NK-92 treated with Interleukin-12 subunit alpha and Interleukin-12 subunit beta, amount 100 ng/mL, for 24 hours (cell line): ENCODE measurements at places on chromosomes 5 and 9.

- no peak for DNase-seq
Observed at GRCh38 chr5:21834863-21835262, 1018.3 kb downstream of the CDH12 start.

GRCh38 chr5:56620903-56621677 is 194.3 kb upstream of the MAP3K1 start:
- DNase-seq: no peak

DNA sequence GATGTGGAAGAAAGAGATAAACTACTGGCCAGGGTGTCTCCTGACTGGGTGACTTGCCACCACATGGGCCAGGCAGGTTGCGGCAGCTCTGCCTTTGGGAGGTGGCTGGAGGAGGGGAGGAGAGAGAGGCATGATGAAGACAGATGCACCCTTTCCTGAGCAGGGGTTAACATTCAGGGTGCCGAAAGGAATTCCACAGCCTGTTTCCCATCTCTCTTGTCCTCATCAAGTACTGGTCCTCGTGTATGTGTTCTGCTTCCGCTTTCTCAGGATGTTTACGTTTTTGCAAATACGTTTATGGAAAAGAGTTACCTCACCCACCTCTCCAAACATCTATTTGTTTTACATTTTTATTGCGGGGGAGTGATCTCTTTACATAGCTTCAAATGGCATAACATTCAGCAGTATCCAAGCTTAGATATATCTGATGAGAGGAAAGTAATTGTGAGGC is 73.4 kb downstream of the C9orf85 start:
- no peak for DNase-seq

DNA sequence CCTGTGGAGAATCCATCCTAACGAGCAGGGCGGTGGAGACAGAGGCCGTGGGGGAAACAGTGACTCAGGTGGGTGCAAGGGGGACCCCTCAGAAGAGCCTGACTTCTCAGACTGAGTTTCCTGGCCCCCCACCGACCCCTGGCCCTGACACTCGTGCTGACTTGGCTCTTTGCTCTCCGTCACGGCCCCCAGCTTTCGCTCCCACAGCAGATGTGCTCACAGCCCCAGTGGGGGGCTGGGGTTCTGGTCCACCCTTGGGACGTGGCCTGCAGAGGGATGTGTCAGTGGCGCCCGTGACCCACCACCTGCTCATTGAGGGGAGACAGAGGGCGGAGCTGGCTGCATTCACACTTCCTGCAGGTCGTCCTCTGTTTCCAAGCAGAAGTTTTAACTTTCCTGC is 62.9 kb upstream of the IRX4 start:
- no peak for DNase-seq

DNA sequence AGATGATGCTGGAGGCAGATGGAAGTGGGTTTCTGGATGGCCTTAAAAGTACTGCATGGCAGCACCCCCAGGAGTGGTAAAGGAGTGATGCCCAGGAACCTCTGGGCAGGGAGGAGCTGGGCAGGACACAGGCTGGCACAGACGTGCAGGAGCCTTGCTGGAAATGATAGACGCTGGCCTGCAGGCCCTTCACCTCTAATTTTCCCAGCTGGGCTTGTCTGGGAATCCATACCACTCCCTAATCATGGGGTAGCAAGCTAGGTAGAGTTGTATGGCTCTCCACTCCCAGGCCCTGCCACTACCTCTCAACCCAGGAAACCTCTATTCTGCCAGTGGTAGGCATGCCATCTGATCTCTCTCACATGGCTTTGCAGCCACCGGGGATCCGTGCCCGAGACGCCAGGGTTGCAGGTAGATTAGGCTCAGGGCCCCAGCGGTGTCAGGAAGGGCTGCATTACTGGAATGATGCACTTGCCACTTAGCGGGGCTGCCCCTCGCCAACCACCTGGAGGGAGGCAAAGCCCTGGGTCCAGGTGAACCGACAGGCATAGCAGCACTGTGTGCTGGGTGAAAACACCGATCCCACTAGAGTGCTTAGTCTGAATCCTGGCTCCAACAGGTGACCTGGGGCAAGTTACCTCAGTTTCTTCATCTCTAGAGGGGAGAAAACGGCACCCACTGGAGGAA is 79.6 kb upstream of the SLC25A51 start:
- DNase-seq: no peak

GRCh38 chr9:135815830-135816650 is 91.3 kb downstream of the CAMSAP1 start:
- DNase-seq: no peak

DNA sequence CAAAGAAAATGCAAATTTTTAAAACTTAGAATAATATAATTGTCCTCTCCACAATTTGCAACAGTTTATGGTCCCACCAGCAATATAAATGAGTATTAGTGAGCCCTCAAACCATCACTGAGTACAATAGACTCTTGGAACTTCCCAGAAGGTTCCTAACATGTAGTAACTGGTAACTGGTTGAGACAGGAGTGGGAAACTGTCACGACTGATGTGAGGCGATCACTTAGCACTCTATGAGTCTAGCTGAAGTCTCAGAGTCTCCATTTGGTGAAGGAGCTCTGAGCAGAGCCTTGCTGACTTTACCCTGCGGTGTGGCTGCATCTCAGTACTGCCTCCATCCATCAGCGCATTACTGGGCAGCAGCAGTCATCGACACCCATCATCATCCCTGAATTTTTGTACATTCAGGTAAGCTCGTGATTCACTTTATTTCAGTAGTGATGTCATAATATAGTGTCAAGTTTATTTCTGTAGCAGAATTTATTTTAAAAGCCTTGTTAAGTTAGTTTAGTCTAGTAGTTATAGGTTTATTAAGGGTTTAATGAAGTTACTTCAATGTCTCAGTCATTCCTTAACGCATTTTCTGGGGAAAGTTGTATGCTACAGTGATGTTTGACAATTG is 76.6 kb upstream of the ABCA1 start:
- no peak for DNase-seq

GRCh38 chr9:116156621-116157314 is 3.2 kb downstream of the PAPPA start:
- no peak for DNase-seq

DNA sequence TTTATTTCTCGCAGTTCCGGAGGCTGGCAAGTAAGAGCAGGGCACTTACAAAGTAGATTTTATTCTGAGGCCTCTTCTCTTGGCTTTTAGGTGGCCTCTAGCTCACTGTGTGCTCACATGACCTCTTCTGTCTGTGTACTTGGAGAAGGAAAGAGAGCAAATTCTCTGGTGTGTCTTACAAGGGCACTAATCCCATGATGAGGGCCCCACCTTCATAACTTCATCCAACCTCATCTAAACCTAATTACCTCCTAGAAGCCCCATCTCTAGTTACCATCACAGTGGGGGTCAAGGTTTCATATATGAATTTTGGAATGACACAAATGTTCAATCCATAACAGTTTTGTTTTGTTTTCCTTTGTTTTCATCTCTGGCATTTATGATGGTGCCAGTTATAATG is 376.1 kb downstream of the ADGRV1 start:
- DNase-seq: no peak

DNA sequence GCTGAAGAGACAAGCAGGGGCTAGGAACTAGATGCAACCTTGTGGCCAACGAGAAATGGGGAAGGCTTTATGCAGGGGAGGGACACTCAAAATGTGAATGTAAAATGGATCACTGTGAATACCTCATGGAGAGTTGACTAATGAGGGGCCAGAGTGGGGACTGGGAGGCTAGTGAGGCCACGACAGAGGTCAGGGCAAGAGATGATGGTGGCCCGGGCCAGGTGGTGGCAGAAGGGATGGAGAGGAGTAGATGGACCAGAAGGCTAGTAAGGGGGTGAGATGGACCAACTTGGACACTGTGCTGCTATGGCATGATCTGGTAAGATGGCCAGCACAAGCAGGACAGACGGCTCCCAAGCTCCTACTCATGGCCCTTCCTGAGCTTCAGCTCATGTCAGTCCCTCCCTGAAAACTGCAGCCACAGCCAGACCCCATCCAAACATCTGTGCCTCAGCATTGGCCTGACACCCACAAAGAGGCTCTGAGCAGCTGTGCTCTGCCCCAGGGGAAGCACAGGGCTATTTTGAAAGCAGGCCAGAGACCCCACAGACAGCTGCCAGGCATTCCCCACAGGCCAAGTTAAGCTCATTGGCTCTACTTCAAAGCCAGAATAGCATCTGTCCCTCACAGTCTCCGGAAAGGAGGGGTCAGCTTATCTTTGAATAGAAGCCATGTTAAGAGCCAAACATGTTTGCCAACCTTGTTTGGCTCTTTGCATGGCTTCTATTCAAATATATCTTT is 22.1 kb downstream of the P4HA2 start:
- DNase-seq: no peak

- no peak for DNase-seq
Observed at GRCh38 chr9:95005278-95006143, 279.0 kb downstream of the AOPEP start.

- no peak for DNase-seq
Observed at GRCh38 chr5:8683496-8683895, 814.5 kb downstream of the MTRR start.

DNA sequence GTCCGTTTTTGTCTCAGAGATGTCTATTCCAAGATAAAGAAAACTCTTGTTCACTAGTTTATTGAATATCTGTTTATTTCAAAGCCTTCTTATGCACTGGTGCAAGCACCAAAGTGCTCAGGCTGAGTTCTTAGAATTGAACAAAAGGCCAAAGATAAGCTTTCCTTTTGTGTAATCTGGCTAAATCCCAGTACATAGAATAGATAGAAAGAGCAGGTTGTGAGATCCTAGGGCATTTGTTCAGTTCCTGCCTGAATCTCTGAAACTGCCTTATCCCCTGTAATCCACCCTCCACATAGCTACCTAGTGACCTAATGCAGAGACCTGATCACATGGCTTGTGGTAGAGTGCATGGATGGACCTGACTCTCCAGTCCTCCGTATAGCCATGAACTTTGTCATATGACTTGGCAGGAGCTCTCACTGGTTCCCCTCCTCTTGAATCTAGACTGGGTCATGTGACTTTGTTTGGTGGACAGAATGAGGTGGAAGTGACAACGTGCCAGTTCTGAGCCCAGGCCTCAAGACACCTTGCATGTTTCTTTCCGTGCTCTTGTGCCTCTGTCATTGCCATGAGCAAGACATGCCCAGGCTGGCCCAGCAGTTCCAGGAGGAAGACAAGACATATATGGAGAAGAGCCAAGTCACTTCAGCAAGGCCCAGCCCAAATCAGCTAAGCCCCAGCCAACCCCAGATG is 139.3 kb upstream of the SHB start:
- no peak for DNase-seq

GRCh38 chr5:53934151-53934820 is 373.8 kb downstream of the NDUFS4 start:
- no peak for DNase-seq

- DNase-seq: no peak
Observed at GRCh38 chr5:31186672-31187267, 6.7 kb upstream of the CDH6 start.

GRCh38 chr9:17588395-17588794 is 9.5 kb downstream of the SH3GL2 start:
- no peak for DNase-seq

DNA sequence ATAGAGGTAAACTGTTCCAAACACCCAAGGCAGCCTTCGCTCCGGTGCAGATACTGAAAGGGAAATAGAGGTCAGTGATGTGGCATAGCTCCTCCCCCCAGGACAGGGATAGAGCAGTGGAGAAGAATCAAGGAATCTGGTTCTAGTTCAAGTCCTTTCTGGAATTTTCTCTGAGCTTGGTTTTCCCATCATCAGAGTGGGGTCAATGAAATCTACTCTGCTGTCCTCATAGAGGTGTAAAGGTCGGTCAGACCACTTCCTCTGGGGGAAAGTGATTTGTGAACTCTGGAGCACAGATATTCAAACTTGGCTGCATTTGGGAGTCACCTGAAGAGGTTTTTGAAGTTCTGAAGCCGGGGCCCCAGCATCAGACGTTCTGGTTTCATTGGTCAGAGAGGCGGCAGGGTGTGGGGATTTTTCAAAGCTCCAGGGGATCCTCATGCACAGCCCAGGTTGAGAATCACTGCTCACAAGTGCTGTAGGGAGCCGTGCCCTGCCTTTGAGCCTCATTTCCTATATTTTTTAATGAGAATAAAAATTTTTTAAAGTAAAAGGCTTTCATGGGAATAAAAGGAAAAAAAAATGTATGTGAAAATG is 105.7 kb upstream of the RAD23B start:
- DNase-seq: no peak

DNA sequence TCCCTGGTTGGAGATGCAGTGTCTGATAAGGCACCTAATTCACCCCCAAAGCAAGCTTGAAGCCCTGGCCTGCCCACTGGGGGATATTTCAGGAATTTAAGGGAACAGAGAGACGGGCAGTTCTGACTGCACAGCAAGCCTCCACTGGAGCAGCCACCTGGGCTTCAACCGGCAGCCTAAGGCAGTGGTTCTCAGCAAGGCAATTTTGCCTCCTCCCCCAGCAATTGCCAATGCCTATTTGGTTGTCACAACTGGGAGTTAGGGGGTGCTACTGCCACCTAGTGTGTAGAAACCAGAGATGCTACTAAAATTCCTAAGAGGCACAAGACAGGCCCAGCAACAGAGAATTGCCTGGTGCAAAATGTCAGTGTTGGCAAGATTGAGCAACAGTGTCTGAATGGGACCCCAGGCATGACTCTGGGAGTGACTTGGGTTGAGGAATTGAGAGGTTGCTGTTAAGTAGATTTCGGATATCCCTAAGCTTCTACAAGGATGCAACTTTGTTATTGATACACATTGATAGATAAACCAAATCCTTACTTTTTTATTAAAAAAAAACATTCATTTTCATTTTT is 58.7 kb upstream of the CTSL start:
- no peak for DNase-seq

DNA sequence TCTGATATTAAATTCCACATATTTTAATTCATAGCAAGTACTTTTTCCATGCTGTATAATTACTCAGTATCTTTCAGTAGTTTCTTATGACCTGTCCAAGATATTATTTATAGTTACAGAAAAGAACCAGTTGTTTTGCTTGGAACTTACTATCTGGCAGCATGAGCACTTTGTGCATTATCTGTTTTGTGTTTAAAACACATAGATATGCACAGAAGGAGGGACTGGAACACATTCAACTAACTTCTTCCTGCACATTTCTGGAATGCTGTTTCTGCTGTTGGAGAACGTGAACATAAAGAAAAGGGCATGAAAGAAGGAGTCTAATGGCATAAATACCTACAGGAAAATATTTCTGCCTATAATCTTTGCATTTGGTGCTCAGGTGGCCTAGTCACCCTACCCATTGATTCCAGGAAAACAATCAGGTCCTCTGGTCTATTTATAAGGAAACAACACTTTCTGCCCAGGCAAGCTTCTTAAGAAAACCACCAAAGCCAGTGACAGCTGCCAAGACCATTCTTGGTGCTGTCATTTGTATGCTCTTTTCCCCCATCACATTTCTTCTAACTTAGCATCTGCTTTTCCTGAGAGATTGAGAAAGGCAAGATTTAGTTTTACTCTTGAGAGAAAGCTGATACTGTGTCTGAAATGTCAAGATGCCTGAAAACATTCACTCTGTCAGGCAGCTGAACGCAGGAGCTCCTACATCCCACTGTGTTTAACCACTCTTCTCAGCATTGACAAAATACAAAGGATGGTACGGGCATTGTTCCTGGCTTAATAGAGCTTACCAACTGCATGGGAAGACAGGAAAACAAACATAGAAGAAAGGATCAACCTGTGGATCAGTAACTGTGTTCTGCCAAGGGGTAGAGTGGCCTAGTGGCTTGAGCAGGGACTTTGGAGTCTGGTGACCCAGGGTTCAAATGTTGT is 40.3 kb downstream of the RAB3C start:
- DNase-seq: no peak
